Activated CD8-positive, alpha-beta memory T cell treated with anti-CD3 and anti-CD28 coated beads, Interleukin-2, amount 50 U/mL, for 4 hours (primary cell): ENCODE measurements at places on chromosomes 16 and 17.

DNA sequence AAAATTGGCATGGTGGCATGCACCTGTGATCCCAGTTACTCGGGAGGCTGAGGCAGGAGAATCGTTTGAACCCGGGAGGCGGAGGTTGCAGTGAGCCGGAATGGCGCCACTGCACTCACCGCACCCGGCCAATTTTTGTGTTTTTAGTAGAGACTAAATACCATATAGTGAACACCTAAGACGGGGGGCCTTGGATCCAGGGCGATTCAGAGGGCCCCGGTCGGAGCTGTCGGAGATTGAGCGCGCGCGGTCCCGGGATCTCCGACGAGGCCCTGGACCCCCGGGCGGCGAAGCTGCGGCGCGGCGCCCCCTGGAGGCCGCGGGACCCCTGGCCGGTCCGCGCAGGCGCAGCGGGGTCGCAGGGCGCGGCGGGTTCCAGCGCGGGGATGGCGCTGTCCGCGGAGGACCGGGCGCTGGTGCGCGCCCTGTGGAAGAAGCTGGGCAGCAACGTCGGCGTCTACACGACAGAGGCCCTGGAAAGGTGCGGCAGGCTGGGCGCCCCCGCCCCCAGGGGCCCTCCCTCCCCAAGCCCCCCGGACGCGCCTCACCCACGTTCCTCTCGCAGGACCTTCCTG lies at the start of gene HBQ1:
Gene HBQ1 (plus strand): TSS at position 359 of the 575 bp plus-strand sequence. CDS start 28 bp downstream, at position 387.
- DNase-seq: peak; percentile 48

GRCh38 chr17:296379-296778 lies 56.2 kb downstream of the RPH3AL start:
- DNase-seq: no peak

DNA sequence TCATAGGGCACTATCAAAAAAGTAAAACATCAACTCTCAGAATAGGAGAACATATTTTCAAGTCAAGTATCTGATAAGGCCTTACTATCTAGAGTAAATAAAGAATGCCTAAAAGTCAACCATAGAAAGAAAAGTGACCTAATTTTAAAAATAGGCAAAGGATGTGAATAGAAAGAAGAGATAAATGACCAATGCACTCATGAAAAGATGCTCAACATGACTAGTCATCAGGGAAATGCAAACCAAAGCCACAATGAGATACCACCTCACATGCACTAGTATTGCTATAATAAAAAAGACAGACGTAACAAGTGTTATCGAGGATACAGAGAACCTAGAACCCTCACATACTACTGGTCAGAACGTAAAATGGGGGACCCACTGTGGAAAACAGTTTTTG lies 90.8 kb downstream of the DYNLRB2 start:
- DNase-seq: no peak

- DNase-seq: no peak
These were observed at the start of gene ZFHX3 for GRCh38 chr16:73047536-73048291. Gene ZFHX3 (minus strand): TSS chr16:73048128. CDS start chr16:72960145, 87,983 bp downstream.

DNA sequence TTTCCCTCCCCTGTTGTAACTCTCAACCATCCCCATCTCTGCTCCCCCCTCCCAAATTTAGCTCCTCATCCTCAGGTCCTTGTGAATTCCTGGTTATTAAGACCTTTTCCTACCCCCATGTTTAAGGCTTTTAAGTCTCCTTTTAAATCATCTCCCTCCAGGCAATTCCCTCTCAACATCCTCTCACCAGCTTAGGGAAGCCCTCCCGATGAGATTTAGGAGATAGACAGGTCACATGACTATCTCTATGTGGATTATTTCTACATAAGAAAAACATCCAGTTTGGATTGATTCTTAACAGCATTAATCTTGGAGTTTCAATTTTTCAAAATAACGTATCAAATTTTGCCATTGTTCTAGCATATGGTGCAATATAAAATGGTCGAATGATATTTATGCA lies 12.5 kb upstream of the WSB1 start:
- DNase-seq: no peak
